Right renal cortex interstitium (tissue), 3 donors: ENCODE measurements at places on chromosomes 12 and 14. TPM values are rescaled to one million over a fixed set of nuclear protein-coding genes. Genes with fewer than 3 reads are reported as not detected.

DNA sequence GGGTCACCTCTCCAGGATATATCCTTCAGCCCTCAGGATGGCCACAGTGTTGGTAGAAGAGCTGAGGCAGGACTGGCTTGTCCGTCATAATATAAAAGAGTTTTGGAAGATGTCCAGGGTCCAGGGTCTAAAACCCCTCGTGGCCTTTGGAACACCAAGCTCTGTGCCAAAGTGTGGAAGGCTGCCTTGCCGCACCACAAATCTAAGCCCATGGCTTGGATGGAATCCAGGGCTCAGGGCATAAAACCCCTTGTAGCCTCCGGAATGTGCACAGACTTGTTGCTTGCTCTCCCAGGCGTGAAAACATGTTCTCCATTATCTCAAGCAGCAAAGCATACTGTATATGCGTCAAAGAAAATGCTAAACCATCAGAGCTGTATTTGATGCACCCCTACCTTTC lies 46.7 kb downstream of the TNFAIP2 start:
- no peak for DNase-seq

DNA sequence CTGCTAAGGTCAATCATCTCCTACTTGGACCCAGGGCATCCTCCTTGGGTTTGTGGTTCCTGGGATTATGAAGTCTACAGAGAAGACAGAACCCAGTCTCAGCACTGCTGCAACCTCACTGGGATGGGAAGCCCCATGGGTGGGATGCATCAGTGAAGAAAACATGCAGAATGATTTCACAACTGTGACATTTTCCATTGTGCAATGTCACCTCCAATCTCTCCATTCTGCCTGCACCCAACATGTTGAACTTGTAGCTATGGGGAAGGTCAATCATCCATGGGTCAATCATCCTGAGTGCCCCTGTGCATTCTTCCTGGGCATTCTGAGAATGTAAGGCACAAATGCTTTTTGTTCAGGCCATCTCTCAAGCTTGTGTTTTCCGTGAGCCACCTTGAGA lies 1004.4 kb upstream of the TMEM132C start:
- DNase-seq: no peak

DNA sequence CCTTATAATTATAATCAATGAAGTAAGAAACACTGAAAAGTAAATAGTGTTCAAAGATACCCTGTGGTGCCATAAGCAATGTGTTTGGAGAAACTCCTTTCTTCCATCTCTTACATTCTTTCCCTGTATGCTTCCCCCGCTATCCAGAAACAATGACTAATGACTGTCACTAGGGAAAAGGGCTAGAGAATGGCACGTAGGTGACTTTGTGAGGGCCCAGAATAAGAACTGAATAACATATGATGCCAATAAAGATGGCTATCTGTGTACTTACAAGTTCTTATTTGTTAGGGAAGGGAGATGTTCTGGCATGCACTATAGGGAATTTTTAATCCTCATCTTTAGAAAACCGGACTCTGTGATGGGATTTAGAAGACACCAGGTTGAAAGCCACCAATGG lies 4.7 kb upstream of the KRT7 start:
- DNase-seq: no peak

DNA sequence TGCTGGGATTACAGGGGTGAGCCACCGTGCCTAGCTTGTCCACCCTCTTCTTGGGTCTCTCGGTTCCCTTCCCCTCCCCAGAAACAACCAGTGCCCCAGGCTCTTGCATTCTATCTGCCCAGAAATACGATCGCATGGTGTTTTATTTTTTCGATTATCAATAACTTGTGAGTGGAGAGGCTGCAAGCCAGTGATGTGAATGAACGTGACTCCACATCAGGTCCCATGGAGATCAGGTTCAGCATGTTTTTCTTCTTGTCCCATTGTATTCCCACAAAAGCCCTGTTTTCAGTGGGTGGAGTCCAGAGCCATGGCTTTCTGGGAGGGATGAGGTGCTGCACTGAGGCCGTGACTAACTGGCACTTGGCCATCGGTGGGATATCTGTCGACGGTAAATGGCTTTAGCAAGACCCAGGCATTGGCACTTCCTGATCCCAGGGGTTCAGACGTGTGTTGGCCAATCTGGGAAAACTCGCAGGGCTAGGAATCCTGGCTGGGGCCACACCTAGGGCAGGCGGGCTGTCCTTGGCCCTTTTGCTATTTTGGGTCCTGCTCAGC lies 12.7 kb upstream of the HNF1A start:
- no peak for DNase-seq

Gene SLC5A8
- 37.2 TPM for polyA plus RNA-seq

Gene GSC
- polyA plus RNA-seq: not detected

Gene ALX1
- polyA plus RNA-seq: 35.3 TPM
